ENCODE measurements at places on chromosomes 4 and X.

GRCh38 chr4:139655116-139655515 lies 10.5 kb upstream of the MGST2 start:
- DNase-seq: peak; percentile 12

DNA sequence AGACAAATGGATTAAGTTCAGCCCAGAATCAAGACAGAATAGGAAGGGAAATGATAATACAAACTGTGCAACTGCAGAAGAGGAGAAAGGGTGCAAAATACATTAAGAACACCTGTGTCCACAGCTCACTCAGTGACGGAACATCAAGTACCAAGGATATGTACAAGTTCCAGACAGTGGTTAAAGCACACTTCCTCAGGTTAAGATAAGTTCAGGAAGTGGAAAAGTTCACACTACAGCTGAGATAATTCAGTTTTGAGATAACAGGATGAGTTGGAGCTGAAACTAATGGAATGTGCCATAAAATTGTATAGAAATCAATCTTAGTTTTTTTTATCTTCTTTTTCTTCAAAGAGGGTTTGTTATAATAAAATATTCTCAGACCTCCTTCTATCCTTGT lies 419.4 kb downstream of the KCNIP4 start:
- no peak for DNase-seq

DNA sequence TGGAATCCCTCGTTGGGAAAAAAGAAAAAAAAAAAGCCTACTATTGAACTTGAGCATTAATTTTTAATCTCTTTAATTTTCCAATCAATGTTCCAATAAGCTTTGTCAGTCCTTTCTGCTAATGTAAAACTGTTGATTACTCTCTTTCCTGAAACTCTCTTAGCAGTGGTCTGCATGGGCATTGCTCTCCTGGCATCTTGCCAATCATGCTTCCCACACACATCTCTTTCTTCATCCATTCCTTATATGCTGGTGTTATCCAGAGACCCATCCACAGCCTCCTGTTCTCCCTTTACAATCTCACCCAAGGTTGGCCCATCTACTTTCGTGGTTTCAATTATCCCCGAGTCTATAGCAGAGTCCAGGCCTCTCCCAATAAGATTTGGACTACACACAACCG lies 31.8 kb upstream of the KCNE5 start:
- DNase-seq: no peak

DNA sequence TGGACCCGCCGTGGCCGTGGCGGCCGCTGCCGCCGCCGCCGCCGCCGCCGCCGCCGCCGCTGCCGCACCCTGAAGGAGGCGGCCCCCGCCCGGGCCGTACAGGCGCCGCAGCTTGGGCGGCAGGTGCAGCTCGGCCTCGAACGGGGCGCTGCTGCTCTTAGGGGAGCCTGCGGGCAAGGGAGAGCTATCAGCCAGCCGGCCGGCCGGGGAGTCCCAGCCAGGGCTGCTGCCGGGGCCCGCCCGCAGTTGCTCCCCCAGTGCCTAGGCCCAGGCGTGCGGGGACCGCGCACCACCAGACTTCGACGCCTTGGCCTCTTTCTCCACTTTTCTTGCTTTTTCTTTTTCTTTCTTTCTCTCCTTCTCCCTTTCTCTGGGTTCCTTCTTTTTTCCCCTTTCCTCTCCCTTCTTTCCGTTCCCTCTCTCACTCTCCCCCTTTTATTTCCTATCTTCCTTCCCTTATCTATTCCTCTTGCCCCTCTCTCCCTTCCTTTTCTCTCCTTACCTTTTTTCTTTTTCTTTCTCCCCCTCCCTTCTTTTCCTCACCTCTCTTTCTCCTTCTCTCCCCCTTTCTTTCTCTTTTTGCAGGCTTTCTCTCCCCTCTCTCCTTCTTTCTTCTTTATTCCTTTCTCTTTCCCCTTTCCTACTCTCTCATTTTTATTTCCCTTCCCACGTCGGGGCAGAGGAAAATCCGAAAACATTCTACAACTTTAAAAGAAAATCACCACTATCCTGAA lies 2.0 kb downstream of the ARX start:
- no peak for DNase-seq

DNA sequence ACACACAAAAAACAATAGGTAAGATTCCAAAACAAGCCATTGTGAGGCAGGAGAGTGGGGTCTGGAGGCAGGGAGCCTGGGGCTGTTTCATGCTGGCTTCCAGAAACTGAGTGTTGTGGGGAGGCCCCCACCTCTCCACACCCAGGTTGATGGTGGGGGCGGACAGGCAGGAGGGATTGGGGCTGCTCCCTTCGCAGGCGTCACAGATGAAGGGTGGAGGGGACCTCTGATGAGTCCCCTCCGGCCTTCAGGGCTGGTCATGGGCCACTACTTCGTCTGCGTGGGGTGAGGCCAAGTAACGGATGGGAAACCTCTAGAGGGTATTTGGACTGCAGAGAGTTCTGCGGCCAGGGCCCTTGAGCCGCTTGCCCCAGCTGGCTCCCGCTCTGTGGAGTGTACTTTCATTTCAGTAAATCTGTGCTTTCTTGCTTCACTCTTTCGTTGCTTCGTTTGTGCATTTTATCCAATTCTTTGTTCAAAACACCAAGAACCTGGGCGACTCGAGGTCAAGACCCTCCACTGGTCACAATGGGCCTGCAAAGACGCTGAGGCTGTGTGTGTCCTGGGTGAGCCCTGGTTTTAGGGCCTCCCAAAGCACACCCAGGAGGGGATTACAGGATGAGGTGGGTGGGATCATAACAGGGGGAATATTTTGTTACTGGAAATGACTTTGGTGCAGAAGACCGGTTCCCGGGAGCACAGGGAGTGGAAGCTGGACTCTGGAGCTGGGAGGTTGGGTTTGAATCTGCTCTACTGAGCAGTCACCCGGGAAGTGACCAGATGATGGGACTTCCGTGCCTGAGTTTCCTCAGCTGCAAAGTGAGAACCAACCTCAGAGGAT lies 83.7 kb upstream of the ADRA2C start:
- DNase-seq: no peak

DNA sequence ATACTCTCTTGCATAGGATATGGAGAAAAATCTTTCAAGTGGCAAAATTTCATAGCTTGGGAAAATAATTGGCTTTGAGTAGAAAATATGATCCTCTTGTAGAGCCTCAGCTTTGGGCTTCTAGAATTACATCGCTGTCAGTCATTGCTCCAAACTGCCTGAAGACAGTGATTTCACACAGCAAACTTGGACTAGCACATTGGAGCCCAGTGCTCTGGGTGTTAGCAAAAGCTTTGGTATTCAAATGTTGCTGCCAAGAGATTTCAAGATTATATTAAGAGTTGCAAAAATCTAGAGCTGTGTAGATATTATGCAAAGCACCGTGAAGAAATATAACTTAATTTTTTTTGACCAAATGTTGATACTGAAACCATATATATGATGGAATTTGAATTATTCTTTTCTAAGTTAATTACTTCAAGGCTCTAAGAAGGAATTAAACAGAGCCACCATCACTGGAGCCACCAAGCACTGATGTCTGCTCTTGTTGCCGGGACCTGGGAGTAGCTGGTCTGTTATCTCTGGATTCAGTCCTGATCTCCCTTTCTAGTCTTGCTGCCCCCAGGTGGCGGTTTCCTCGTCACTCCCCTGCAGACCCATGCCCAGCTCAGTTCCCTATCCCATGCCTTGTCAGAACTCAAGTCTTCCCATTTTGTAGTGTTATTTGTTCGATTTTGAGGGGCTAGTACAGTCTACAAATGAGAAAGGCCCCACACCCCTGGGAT lies 260.7 kb upstream of the SFRP2 start:
- DNase-seq: no peak

DNA sequence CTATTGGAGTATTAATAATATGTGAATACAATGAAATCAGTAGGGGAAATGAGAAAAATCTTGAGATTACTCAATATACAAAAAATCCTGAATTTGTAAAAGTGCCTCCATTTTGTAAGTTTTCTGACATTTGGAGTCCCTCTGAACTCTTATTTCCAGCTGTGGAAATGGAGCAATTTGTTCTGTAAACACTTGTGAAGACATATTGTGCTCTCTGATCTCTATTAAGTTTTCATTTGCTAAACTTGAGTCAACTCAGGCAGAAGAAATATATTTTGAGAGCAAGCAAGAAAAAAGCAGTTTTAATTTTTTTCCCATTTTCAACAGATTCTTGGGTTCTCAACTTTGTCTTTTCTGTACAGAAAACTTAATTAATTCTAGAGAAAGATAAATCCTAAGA lies 51.4 kb upstream of the PCDH18 start:
- no peak for DNase-seq

DNA sequence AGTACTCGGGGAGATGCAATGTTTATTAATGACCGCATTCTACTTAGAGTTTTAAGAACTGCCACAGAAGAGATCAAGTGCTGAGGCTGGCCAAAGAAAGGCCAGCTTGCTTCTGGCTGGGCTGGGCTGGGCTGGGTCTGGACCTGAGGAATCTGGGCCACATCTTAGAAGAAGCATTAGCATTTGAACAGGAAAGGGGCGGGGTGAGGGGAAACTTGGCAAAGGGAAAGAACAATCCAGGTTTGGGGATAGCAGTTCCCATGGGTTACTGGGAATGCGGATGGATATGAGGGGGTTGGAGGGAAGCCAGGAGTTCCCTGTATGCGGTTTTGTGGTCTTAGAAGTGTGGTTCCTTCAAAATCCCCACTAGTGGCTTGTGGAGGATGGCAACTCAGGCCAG lies 83.3 kb downstream of the CLDN34 start:
- DNase-seq: no peak

GRCh38 chr4:140137671-140138070 lies 16.3 kb downstream of the MAML3 start:
- no peak for DNase-seq

DNA sequence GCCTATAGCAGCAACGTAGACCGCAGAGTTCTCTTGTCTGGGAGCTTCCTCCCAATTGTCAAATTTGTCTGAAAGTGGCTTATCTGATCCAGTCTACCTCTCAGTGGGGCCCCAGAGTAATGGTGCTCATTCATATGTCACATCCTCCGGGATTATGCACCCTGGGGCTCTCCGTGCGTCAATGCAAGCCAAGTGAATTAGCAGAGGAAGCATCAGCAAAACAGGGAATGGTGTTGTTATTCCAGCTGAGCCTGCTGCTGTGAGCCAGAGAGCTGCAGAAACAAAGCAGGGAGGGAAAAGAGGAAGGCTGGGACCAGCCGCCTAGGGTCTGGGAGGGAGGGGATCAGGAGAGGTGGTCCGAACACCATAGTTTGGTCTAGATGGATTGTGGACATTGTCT lies 95.2 kb downstream of the CLNK start:
- DNase-seq: no peak

DNA sequence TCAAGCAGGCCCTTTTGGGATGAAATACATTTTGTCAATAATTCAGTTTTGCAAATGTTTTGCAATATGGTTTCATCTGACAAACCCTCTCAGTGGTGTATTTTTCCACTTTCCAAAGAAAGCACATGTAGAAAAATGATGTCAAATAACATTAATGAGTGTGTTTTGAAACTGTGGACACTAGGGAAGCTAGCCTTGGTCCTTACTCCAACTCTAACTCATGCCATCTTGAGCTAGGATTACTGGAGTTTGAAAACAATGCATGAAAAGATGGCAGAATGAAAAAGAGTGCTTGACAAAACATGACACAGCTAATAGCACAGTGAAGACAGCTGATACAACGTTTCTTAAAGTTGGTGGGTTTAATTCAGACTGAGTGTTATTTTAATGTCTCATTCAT lies 41.4 kb downstream of the HAND2 start:
- DNase-seq: no peak

GRCh38 chr4:119984996-119985395 lies 81.7 kb downstream of the MAD2L1 start:
- no peak for DNase-seq

DNA sequence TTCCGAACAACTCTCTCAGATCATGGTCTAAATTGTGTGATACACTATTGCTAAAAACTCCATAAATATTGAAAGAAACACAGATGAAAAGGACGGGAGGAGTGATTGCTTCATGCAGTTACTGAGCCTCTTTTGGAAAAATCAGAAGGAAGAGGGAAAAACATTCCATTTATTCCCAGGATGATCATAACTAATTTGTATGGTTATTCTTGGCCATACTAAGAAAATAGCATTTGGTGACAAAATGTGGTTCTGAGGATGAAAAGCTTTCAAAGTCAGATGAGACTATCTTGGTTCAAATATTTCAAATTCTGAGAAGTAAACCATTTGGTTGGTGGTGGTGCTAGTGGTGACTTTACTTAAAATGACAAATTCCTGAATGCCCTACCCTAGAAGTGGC lies 305.4 kb upstream of the LDB2 start:
- no peak for DNase-seq

GRCh38 chr4:94676970-94677369 lies 80.8 kb upstream of the BMPR1B start:
- no peak for DNase-seq

- no peak for DNase-seq
Observed at GRCh38 chr4:116636917-116637316, 448.5 kb downstream of the TRAM1L1 start.

DNA sequence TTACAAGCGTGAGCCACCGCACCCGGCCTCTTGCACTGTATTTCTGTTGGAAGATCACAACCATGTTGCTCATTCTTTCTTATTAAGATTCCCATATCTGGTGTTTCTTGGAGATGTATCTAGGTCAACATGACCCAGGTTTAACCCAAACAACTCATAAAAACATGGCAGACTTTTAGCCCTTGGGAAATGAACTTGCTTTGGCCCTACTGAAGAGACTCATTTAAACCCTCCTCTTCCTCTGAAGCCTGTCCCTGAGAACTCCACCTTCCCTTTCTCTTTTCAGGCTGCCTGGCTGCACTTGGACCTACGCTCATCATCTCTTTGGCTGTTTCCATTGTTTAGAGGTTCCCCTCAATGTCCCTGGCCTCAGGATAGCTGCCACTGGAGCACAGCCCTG lies 22.8 kb upstream of the OPN1LW start:
- DNase-seq: no peak

- no peak for DNase-seq
Observed at GRCh38 chrX:149830192-149830873, 48.6 kb downstream of the MAGEA9 start.

GRCh38 chr4:37675587-37676290 lies 10.4 kb downstream of the RELL1 start:
- DNase-seq: no peak

- peak; percentile 34 for DNase-seq
Observed at GRCh38 chr4:86358257-86358656, 1.6 kb downstream of the MAPK10 start.

GRCh38 chrX:150436195-150436594 lies 73.1 kb downstream of the MAMLD1 start:
- no peak for DNase-seq

DNA sequence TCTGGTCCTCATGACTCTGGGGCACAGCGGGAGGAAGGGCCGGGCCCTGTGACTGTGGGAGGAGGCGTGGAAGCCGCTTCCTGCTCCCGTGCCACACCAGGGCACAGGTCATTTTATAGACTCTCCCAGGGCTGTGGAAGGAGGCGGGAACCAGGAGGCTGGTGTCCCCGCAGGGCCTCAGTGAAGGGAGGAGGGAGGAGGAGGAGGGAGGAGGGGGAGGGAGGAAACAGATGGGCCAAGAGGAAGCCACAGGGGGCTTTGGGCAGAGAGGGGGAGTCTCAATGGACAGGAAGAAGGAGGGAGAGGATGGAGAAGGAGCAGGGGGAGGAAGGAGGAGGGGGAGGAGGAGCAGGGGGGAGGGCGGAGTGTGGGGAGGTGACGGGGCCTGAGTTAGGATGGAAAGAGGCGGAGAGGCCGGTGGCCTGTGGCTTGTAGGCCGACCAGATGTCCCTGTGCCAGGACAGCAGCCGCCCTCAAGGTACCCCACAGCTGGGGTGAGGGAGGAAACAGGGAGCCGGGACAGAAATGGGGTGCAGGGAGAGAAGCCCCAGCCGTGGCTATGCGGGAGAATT lies 6.2 kb upstream of the PLCXD1 start:
- DNase-seq: no peak

GRCh38 chr4:8554555-8555100 lies 25.6 kb upstream of the GPR78 start:
- no peak for DNase-seq
